Testis (tissue), 5 donors: ENCODE measurements at places on chromosomes 3 and 15. TPM values are rescaled to one million over a fixed set of nuclear protein-coding genes. Genes with fewer than 3 reads are reported as not detected.

Gene STRC
- total RNA-seq, result 20.1 TPM

Gene CCRL2
- 0.87 TPM for total RNA-seq

DNA sequence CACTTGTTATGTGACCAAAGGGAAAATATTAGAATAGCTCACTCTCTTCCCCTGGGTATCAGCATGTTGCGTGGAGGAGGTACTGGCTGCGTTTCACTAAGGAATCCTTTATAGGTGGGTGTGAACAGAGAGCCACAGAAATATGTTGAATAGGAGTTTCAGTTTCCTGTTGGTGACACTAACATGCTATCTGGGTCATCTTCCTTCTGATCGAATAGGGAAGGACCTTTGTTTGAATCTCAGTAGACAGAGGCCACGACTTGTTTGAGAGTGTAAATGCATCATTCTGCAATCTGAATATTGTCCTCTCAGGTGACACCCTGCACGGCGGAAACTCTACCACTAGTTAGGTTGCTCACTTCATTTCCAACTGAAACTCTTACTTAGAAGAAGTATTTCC is 157.9 kb upstream of the SLC2A2 start:
- DNase-seq, result no peak
- H3K27ac ChIP-seq, result no peak overlapping the region
- H3K4me1 ChIP-seq, result no peaks in the 10 kb centered on the region
- H3K4me3 ChIP-seq, result no peak overlapping the region

Gene ARPP21
- 0.87 TPM for total RNA-seq

Gene WDR93
- 8.1 TPM for total RNA-seq

GRCh38 chr3:11300970-11301369 is 28.8 kb downstream of the ATG7 start:
- H3K27ac ChIP-seq, result no peak overlapping the region
- no peak overlapping the region for H3K4me3 ChIP-seq
- no peaks in the 10 kb centered on the region for H3K4me1 ChIP-seq

DNA sequence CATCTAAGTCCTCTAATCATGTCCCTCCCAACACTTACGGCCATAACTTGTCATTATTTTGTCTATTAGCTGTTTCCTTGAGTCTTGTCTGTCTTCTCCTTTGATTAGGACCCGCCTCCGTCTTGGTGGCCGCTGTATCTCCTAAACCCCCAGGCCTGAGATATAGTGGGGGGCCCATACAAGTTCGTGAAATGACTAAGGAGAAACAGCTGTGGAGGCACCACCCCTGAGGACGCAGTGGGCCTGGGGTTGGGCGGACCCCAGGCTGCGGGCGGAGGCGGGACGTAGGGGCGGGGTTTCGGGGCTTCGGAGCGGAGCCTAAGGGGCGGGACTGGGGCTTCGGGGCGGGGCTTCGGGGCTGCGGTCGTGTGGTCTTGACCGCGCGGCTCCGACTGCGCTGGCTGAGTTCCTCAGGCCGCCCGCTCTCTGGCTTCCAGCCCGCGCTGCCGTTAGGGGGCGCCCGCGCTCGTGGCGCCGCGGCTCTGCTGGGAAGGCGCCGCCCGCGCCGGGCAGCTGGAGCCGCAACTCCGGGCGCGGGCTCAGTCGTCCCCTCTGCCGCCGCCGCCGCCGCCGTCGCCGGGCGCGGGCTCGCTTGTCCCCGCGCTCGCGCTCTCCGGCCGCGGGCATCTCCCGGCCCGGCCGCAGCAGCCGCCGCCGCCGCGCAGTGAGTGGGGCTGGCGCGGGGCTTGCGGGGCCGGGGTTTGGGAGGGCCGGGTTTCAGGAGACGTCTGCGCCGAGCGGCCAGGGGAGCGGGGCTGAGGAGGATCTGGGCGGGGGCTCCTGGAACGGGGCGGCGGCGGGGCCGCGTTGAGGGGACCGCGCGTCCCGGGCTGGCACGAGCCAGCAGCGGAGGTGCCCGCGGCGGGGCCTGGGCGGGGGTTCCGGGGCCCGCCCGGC is at the start of gene KCTD6:
Gene KCTD6 (plus strand): TSS at position 591 of the 897 bp plus-strand sequence. CDS start 6,660 bp downstream, outside the sequence.
- H3K4me1 ChIP-seq, result peaks cover 21% of the 10 kb centered on the region
- H3K27ac ChIP-seq, result peak within 1 kb of the TSS; percentile 91
- peak; percentile 93 for DNase-seq
- H3K4me3 ChIP-seq, result peak within 1 kb of the TSS; percentile 76
- no peaks in the 10 kb centered on the region for H3K27me3 ChIP-seq
- no peaks in the 10 kb centered on the region for H3K36me3 ChIP-seq

Gene PLCH1
- total RNA-seq, result 29.3 TPM

Gene MME
- total RNA-seq, result 5.5 TPM

Gene C2CD4B
- total RNA-seq, result 2.7 TPM

Gene ITGA11
- total RNA-seq, result 4.3 TPM

Gene FBXO40
- 0.31 TPM for total RNA-seq

DNA sequence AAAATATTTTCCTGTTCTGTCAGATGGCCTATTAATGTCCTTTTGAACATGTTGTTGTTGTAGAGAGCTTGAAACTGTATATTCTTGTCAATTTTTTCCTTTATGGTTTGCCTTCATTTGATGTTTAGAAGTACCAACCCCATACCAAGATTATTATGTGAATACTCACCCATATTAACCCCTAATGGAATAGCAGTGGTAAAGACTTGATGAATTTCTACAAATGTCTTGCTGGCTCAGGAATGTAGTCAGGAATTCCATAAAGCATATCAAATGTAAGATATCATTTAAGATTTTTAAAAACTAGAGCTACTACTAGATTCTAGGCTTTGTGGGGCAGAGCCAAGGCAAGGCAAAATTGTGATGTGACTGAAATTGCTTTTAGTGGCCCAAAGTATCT is 30.0 kb downstream of the MYO5A start:
- H3K27me3 ChIP-seq, result no peaks in the 10 kb centered on the region
- H3K4me3 ChIP-seq, result no peak overlapping the region
- H3K4me1 ChIP-seq, result no peaks in the 10 kb centered on the region
- DNase-seq, result no peak
- no peaks in the 10 kb centered on the region for H3K36me3 ChIP-seq
- H3K27ac ChIP-seq, result no peak overlapping the region

Gene GOLGA6L10
- 23.3 TPM for total RNA-seq

Gene CCDC174
- total RNA-seq, result 25.3 TPM

Gene SLC30A4
- total RNA-seq, result 28.1 TPM

Gene PPCDC
- 31.6 TPM for total RNA-seq

Gene ITIH1
- total RNA-seq, result 3.5 TPM

DNA sequence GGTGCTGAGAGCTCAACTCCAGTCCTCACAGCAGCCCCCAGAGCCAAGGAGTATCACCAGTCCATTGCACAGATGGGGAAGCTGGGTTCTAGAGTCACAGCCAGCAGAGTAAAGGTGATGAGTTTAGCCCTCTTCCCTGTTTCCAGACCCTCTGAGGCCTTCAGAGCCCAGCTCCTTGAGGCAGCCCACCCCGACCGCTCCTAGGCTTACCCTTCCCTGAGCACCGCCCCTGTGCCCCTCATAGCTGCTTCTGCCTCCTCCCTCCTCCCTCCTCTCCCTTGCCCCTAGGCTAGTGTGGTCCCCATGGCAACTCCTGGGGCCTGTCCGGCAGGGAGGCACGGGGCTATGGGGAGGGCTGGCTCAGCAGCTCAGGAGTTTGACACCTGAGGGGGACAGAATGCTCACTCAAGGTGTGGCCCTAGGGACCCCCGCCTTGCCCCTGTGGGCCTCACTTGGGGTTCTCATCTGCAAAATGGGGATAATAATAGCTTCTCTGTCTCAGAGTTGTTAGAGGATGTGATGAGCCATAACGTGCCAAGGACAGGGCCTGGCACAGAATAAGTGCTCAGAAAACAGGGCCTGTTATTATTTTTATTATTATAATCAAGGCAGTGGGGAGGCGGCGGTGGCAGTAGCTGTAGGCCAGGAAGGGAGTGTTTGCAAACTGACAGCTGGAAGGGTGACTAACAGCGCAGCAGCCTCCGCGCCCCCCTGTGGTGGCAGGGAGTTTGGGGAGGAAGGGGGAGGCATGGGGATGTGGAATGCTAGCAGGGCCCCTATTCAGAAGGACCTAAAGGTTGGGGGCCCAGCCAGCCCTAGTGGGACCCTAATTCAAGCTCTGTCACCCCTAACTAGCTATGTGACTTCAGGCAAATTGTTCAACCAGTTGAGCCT is 11.5 kb downstream of the CSK start:
- no peak for DNase-seq
- no peaks in the 10 kb centered on the region for H3K36me3 ChIP-seq
- H3K27me3 ChIP-seq, result no peaks in the 10 kb centered on the region
- no peak overlapping the region for H3K27ac ChIP-seq
- H3K4me3 ChIP-seq, result no peak overlapping the region

- peaks cover 29% of the 10 kb centered on the region for H3K4me1 ChIP-seq
- no peaks in the 10 kb centered on the region for H3K27me3 ChIP-seq
- no peak overlapping the region for H3K27ac ChIP-seq
- no peaks in the 10 kb centered on the region for H3K36me3 ChIP-seq
- H3K4me3 ChIP-seq, result no peak overlapping the region
Measured at GRCh38 chr15:75594276-75594675, 15.2 kb upstream of the PTPN9 start.

GRCh38 chr15:91307601-91308000 is 207.5 kb downstream of the SV2B start:
- H3K4me3 ChIP-seq, result no peak overlapping the region
- no peaks in the 10 kb centered on the region for H3K27me3 ChIP-seq
- no peak for DNase-seq
- H3K36me3 ChIP-seq, result no peaks in the 10 kb centered on the region
- H3K27ac ChIP-seq, result no peak overlapping the region

DNA sequence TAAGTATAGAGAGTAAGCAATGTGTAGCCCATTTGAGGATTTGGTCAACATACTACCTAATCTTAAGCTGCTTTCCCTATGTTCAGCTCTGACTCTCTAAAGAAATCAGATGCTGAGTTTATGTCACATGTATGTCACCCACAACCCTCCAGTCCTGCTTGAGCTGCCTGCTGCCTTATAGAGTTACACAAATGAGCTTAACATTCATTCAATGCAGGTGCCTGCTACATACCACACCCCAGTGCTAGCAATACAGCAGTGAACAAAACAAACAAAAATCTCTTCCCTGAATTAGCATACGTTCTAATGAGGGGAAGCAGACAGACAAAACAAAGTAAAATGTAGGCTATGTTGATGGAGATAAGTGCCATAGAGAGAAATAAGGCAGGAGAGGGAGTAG is 93.0 kb downstream of the HHLA2 start:
- H3K27ac ChIP-seq, result no peak overlapping the region
- no peak for DNase-seq
- H3K4me3 ChIP-seq, result no peak overlapping the region

- no peaks in the 10 kb centered on the region for H3K36me3 ChIP-seq
- no peak for DNase-seq
- H3K4me3 ChIP-seq, result no peak overlapping the region
- no peak overlapping the region for H3K27ac ChIP-seq
Measured at GRCh38 chr15:33113666-33114373, 80.7 kb downstream of the FMN1 start.

DNA sequence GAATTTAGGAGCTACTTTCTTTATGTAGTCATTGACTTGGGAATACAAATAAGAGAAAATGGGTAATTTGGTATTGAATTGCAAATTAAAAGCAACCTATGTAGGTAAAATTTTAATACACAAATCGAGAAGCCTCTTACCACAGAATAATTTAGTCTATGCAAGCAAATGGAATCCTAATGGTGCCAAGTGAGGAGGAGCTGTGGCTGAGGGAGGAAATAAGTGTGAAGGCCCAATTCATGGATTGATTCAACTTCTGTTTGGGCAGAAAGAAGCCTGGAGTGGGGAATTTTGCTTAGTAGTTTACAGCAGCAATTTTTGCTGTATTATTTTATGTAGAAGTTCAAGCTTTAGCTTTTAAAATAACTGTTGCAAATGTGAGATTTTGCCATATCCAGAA is 291.9 kb downstream of the OXSM start:
- no peak overlapping the region for H3K27ac ChIP-seq
- DNase-seq, result no peak
- H3K36me3 ChIP-seq, result no peaks in the 10 kb centered on the region
- H3K27me3 ChIP-seq, result no peaks in the 10 kb centered on the region
- no peaks in the 10 kb centered on the region for H3K4me1 ChIP-seq

Gene KIF23
- total RNA-seq, result 17.1 TPM

DNA sequence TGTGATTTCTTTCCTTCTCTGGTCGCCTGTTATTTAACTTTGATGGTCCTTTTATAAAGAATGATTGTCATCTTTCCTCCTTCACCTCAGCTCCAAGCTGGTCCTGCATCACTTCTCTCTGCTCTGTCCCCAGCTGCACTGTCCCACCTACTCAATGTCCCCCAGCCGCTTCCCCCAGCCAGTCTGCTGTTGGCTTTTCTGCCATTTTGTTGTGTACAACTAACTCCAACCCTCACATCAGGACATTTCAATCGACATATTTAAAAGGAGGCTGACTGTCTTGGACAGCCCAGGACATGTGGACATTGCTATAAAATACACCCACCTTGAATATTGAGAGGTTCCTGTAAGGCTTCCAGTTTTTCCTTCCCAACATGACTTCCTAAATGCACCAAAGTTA is 193.8 kb upstream of the RGMA start:
- H3K36me3 ChIP-seq, result no peaks in the 10 kb centered on the region
- no peak overlapping the region for H3K4me3 ChIP-seq
- no peak overlapping the region for H3K27ac ChIP-seq

- DNase-seq, result no peak
- H3K4me3 ChIP-seq, result no peak overlapping the region
- no peak overlapping the region for H3K27ac ChIP-seq
- no peaks in the 10 kb centered on the region for H3K27me3 ChIP-seq
- peaks cover 26% of the 10 kb centered on the region for H3K4me1 ChIP-seq
- H3K36me3 ChIP-seq, result no peaks in the 10 kb centered on the region
Measured at GRCh38 chr3:66490984-66491383, 9.8 kb downstream of the LRIG1 start.

GRCh38 chr15:29103824-29104565 is 165.6 kb downstream of the NSMCE3 start:
- H3K36me3 ChIP-seq, result no peaks in the 10 kb centered on the region
- H3K27me3 ChIP-seq, result no peaks in the 10 kb centered on the region
- peak overlapping the region; percentile 56 for H3K27ac ChIP-seq
- H3K4me3 ChIP-seq, result peak overlapping the region; percentile 45
- peak; percentile 84 for DNase-seq

DNA sequence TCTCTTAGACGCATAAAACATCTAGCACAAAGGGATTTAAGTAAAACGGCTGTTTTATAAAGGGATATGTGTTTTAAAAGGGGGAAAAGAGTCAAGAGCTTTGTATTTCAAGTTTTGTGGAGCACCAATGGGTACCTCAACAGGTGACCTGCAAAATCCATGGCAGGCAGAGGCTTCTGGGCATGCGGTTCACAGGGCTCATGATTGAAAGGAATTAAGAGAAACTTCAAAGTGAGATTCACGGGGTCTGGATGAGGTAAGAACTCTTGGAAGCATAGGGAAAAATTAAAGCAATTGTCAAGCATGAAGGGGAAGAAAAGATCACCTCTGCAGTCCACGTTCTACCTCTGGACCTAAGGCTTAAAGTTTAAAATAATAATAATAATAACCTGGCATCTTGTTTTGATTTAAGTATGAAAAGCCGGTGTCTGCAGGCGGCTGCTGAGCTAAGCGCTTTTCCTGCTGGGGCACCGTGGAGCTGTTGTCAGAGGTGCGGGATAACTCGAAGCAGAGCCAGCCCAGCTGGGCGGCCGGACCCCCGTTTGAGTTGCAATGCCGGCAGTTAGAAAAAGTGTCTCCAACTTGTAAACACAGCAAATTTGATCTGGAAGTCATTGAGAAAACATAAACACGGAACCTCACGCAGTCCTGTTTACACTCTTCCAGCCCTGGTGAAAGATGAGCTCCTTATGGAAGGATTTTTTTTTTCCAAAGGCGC is 40.5 kb downstream of the HES1 start:
- H3K4me1 ChIP-seq, result no peaks in the 10 kb centered on the region
- DNase-seq, result no peak
- H3K36me3 ChIP-seq, result no peaks in the 10 kb centered on the region
- H3K27ac ChIP-seq, result no peak overlapping the region
- no peak overlapping the region for H3K4me3 ChIP-seq

GRCh38 chr3:109269577-109270275 is 46.6 kb downstream of the DPPA2 start:
- no peak overlapping the region for H3K27ac ChIP-seq
- no peak overlapping the region for H3K4me3 ChIP-seq
- no peaks in the 10 kb centered on the region for H3K27me3 ChIP-seq
